ENCODE measurements at places on chromosomes 3 and 15. TPM values are rescaled to one million over a fixed set of nuclear protein-coding genes. Genes with fewer than 3 reads are reported as not detected.

Gene SLC27A2
- 0.34 TPM for polyA plus RNA-seq

DNA sequence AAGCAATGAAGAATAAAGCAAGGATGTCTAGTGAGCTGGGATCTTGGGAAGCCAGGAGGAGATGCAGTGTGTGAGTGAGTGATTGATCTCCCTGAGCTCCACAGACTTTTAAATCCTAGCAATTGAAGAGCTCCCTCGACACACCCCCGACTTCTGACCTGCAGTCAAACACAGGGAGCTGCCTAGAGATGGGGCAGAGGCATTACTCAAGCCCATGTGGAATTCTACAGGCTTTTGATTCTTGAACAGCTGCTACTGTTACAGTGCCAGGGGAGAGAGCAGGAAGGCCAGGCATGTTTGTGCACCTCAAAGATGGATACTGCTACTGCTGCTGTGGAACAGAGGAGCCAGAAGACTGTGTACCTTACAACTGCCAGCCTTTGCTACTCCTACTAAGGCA, 1403.1 kb upstream of the ALCAM start:
- no peak for DNase-seq

DNA sequence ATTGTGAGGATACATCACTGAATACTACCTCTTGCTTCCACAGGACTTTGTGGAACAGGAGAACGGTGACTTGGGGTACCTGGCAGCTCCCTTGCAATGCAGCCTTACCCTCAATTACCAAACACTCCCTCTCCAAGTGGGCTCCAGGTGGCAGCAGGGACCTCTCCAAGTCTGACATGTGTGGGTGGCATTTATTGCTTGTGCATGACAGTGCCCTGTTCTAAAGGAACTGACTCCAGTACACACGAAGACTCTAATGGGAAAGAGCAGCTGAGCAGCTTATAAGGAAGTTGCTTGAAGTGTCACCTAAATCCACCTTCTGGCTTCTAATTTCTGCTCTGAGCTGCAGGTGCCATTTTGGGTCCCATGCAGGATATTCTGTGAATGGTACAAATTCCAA, 174.1 kb upstream of the SLCO3A1 start:
- DNase-seq, result no peak

DNA sequence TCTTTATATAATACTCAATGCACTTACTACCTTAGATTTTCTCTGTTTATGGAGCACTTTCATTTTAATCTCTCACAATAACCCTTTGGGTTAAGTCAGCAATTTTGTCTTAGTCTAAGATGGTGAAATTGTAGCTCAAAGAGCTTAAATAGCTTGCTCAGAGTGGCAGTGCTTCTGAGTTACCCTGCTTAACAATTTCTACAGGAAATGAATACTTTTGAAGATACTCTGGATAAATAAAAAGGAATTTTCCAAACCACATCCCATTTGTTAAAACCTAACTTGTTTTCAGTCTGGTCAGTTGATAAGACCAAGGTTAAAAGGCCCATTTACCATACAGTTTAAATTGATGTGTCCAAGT, 37.2 kb downstream of the HMG20A start:
- DNase-seq, result no peak
